Renal pelvis (tissue), 12 donors: ENCODE measurements at places on chromosomes 2 and 18. TPM values are rescaled to one million over a fixed set of nuclear protein-coding genes. Genes with fewer than 3 reads are reported as not detected.

GRCh38 chr2:149042881-149043280, 4.4 kb downstream of the LYPD6B start:
- DNase-seq, result no peak

GRCh38 chr18:69686861-69687260, 260.8 kb downstream of the CD226 start:
- no peak for DNase-seq

The RAMP1 gene
- polyA plus RNA-seq, result 5.0 TPM

GRCh38 chr2:8847400-8847799, 10.0 kb upstream of the KIDINS220 start:
- DNase-seq, result no peak

The ME2 gene
- 36.5 TPM for polyA plus RNA-seq

The C2orf80 gene
- 0.27 TPM for polyA plus RNA-seq
